Mesothelial cell of epicardium (in vitro differentiated cells): ENCODE measurements at places on chromosomes 11 and 22.

DNA sequence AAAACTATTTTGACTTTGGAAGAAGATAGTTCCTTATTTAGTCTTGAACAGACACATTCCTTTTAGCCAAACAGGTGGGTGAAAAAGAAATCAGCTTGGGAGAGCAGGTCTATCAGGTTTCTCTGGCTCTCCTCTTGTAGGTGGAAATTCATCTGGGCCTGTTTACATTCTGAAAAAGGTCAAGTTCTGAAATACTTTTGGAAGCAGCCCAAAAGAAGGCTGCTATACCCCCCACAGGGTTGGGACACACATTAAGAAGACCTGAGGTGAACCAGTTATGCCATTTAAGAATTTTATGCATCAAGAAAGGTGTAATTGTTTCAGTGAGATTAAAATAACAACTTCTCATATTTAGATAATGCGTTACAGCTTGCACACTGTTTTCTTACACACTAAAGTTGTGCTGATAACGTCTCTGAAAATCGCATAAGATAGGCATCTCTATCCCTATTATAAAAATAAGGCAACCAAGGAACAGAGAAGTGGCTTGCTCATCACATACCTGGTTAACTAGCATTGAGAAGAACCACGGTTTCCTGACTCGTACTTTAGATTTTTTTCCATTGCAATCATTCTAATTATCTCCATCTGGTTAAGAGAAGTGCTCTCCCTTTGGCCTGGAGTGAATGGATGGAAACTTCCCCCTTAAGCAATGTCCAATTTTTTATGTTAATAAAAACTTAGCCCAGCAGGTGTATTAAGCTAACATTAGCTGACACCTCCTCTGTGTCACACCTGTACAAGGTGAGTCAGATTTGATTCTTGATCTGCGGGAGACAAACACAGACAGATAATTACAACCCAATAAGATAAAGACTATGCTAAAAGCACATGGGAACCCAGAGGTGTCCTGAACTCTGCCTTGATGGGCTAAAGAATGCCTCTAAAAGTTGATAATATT lies 60.5 kb upstream of the UCP3 start:
- DNase-seq, result no peak

DNA sequence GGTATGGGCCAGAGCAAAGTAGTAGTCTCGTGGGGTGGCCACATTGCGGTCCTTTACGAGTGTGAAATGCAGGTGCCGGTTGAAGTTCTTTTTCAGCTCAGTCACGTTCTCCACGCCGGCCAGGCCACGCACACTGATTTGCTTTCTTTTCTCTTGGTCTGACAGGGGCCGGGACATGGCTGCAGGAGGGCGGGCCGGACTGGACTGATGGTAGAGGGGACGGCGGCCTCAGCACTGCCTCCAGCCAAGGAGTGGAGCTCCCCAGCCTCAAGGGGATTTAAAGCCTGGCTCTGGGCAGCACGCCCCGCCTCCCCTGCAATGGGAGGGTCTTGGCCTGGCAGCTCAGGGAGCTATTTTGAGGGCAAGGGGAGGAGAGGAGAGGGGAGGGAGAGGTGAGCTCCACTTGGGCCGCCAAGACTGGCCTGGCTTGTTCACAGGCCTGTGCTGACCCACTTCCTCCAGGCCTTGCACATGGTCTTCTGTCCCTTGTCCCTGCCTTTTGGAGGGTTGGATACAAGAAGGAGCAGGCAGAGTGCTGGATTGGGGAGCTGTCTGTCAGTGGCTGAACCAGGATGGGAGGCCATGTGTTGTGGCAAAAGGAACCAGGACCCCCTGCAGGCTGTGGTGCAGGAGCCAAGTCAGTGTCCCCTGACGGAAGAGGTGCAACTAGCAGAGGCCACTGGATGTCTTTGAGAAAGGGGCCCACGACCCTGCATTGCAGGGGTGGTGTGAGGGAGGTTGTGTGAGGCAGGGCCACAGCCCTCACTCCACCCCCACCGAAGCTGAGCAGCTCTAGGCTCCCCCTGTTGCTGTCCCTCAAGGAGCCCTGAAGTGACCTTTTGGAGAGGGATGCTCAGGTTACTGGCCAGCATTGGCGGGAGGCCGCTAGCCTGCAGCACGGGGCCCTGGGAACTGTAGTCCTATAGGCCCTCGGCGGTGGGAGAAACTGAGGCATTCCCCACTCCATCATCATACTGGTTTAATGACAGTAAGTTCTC lies at the start of gene PYGM:
Gene PYGM, minus strand, starts transcription at position 253 of the 998 bp plus-strand sequence. Its CDS starts 76 bp downstream, at position 177.
- no peak for DNase-seq

DNA sequence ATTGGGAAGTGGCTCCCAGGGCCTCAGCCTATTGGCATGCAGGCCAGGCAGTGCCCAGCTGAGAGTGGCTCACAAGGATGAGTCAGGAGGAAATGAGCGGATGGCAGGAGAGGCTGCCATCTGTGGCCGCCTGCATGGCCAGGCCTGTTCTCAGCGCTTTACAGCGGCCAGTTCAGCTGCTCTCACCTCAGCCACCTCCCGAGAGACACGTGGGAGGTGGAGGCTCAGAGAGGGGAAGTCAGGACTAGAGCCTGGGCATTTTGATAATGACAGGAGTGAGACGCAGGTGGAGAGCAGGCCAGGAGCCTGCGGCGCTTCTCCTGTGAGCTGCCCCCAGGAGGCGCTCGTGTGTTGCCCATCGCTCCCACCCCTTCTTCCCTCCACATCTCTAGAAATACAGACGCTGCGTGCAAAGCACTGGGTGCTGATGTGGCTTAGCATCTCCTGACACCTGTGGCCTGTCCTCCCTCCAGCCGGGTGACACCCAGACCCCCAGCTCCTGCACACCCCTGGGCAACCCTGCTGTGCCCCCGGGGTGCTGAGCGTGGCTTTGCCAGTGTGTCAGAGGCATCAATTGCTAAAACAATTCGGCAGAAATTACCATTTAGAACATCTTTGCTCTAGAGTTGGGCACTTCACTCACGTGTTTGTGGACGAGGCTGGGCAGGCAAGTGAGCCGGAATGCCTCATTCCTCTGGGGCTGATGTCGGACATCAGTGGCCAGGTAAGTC lies 21.4 kb upstream of the PANX2 start:
- DNase-seq, result no peak

- DNase-seq, result no peak
Measured at GRCh38 chr22:35215993-35216392, 41.3 kb upstream of the HMGXB4 start.

DNA sequence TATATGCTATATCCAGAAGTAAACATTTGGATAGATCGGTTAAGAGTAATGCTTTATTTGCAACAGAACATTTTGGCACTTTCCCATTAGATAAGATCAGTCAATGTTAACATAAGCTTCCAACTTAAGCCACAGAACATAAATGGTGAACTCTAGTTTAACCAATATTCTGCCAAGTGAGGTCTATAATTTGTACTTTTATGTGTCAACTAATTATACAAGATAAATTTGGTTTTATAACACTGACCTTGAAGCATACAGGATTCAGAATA lies 23.5 kb upstream of the BLID start:
- DNase-seq, result no peak

DNA sequence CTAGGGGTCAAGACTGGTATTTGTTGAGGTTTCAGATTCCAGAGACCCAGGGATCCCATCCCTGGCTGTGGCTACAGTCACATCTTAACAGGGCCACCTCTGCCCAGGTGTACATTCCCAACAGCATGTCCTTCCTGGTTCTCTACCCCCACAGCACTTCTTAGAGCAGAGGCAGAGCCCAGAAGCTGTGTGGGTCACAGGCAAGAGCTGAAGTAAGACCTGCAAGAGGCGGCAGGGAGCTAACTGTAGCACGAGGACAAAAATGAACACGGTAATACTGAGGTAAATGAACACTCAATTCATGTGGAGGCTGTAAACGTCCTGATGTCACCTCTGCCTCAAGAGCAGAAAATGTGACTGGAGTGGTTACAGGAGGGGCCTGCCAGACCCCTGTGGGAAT lies 21.7 kb upstream of the RAPSN start:
- DNase-seq, result no peak
